ENCODE measurements at places on chromosomes 6 and 20.

GRCh38 chr20:61757678-61758563 lies 307.8 kb downstream of the TAF4 start:
- DNase-seq, result no peak

GRCh38 chr6:13708736-13709135 lies 2.9 kb downstream of the RANBP9 start:
- DNase-seq, result no peak

- DNase-seq, result no peak
These were observed 875.3 kb downstream of the EYS start for GRCh38 chr6:64831680-64832079.

DNA sequence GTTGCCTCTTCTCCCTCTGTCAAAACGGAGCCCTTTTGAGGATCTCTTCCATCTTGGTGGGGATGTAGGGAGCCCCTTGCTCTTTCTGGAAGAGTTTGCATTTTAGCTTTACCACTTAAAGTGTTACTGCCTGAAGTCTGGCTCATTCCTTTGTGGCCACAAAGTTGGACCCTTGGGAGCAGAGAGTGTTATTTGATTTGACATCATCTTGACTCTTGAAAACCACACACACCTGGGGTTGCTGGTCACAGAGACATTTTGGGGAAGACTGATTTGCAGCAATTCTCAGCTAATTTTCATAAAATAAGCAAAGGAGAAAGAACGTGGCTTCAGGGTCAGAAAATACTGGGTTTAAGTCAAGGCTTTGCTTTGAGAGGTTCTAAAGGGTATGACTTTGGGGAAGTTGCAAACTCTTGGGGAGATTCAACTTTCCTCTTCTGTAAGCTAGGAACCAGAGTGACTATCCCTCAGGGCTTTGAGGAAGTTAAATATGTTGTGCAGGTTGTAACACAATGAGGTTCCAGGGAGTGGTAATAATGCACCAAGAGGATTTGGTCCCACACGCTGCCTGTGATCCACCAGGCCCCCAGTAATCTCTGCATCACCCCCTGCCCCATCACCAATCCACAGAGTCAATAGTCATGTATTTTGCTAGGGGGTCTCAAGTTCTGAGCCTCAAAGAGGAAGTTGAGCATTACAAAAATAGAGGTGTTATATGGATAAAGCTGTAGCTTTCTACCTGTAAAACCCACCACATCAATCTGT lies 141.6 kb upstream of the SLC24A3 start:
- no peak for DNase-seq

GRCh38 chr6:94278146-94278545 lies 858.8 kb upstream of the EPHA7 start:
- DNase-seq, result no peak

GRCh38 chr6:85997206-85997605 lies 354.5 kb upstream of the SYNCRIP start:
- DNase-seq, result no peak

DNA sequence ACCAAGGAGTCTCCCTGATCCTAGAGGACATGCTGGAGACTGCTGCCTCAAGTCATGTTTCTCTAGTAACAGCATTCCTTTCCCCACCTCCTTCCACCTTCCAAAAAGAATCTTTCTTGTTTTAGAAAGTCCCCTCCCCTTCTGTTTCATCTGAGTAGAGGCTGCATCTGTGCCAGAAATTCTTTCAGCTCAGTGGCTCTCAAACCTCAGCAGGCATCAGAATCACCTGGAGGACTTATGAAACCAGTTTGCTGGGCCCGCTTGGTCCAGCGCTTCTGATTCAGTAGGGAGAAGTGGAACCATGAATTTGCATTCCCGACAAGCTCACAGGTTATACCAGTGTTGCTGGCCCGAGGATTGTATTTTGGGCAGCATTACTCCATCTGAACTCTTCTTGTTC lies 55.1 kb downstream of the TMEM200A start:
- no peak for DNase-seq

DNA sequence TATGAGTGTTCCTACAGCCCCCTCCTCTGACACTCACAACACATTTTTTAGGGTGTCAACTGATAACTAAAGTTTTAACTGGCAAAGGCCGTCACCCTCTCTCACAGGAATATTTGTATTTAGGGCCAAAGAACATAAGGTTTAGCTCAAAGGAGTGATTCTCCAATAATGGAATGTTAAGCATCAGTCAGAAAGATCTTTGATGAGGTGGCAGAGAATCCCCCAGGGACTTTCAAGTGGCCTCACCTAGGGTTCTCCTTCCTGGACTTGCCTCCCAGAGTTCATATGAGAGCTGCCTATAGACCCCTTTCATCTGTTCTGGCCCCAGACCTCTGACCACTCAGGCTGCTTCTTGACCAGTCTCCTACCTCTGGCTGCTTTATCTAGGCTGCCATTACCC lies 7.4 kb upstream of the SCUBE3 start:
- no peak for DNase-seq

- no peak for DNase-seq
These were observed 12.8 kb upstream of the ULBP3 start for GRCh38 chr6:150081702-150082101.

GRCh38 chr20:46205349-46205748 lies 87.2 kb downstream of the CD40 start:
- DNase-seq, result no peak

GRCh38 chr6:15935661-15936060 lies 193.2 kb upstream of the MYLIP start:
- DNase-seq, result no peak

- DNase-seq, result no peak
These were observed 25.9 kb upstream of the UST start for GRCh38 chr6:148720897-148721296.

DNA sequence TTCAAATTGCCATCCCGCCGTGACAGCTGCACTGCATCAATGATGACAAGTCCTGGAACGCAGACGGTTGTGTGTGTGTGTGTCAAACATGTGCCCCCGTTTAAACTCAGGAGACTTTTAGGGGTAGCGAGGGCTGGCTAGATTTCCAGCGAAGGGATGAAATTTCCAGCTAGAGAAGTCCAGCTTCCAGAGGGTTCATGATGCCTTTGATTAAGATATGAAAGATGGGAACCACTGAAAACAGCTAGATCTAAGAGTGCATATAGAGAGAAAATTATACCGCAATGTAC lies 644 bp downstream of the KIZ start:
- DNase-seq, result no peak

GRCh38 chr6:26388441-26388840 lies 5.5 kb downstream of the BTN2A2 start:
- no peak for DNase-seq

DNA sequence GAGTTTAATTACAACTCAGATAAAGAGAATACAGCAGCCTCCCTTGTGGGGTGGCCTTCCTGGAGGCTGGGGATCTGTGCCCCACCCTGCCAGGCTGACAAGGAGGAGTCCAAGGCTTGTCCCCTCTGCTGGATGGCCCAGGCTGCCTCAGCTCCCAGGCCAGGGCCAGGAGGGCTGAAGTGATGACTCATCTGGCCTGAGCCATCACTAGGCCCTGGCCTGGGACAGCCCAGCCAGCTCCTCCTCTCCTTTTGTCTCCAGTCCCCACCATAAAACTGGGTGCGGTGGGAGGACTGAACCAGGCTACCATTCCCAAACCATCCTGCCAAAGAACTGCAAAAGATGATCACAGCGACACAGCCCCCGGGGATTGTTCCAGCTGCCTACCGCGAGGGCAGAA lies 15.0 kb downstream of the GRM4 start:
- DNase-seq, result no peak

DNA sequence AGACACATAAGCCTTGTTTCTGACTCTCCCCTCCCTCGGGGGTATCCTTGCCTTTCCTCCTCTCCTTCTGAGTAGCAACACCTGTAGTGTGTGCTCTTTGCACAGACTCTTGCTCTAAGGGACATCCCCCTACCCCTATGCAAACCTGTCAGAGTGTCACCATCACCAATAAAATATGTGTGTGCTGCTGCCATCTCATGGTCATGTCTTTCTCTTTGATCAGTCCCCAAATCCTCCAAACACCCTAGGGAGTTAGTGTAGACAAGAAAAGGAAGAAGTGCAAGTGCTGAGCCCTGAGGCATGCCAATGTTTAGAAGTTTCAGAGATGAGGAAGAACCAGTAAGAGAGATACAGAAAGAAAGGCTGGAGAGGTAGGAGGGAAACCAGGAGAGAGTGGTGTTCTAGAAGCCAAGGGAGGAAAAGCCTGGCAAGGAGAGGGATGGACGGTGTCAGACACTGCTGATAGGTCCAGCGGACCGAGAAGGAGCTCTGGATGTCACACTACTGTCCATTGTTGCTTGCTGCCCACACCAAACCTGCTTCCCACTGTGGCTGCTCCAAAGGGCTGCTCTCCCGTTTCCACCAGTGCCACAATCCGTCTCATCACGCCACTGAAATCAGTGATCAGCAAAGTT lies 16.4 kb downstream of the TRMT6 start:
- DNase-seq, result no peak

DNA sequence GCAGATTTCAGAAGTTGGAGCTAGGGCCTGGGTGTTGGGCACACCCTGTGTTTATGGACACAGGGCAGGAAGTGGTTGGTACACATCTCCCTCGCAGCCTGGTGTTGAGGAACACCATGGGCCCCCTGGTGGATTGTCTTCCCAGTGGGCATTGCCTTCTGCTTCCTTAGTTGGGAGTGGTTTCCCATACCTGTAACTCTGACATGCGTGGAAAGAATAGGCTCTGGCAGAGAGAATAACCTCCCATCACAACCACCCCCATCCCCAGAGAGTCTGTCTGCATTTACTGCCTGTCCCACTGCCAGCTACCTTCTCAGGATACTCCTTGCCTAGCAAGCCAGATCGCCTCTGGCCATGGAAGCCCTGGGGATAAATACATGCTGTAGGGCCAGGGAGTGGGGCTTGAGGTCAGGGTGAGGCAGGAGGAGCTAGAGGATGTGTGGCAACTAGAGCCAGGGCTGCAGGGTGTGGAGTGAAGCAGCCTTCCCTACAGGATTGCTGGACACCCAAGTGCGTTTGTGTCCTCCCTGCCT lies 14.7 kb downstream of the LRRC73 start:
- no peak for DNase-seq

DNA sequence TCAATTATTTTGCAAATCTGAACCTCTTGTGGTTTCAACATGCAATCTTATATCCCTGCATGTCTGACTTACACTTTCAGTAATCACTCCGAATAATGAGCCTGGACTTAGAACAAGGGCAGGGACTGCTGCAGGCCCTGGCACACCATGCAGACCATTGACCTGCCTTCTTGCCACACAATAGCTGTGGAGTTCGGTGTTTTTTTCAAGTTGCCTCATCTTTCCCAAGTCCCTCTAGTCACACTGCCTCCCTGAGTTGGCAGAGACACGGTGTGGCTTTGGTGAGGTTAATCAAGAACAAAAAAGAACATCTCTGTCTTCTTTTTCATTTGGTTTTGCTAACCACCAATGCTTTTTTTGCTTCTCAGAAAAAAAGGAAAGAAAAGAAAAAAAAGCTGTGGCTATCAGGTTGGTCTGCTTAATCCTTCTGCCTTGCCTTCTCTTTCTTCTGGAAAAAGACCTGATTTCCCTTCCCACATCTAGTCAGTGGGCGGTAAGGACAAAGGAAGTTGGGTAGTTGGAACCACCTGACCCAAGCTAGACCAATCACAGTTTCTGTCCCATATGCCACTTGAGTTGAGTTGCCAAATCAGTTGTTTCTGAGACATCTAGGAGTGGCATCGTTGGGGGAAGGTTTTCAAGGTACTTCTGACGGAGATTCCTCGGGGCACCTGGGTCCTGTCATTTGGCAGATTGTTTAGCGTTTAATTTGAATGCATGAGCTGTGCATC lies 55.9 kb upstream of the TASP1 start:
- no peak for DNase-seq

DNA sequence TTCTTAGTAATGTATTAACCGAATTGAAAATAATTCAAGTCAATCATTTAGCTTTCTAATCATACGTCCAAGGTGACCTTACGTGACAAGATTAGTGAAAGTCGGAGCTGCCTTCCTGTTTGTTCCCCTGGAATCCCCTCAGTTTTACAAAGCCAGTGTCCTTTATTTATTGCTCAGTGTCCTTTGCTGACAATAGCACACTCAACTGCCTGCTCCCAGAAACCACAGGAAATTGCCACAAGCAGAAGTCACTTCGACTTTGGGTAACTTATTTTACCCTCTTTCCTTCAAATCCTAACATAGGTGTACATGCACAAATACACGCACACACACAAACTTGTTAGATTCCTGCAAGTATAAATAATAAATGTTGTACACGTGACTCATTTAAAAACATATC lies 1167.7 kb upstream of the ADGRB3 start:
- DNase-seq, result no peak

GRCh38 chr20:53159160-53159559 lies 187.0 kb downstream of the TSHZ2 start:
- no peak for DNase-seq

DNA sequence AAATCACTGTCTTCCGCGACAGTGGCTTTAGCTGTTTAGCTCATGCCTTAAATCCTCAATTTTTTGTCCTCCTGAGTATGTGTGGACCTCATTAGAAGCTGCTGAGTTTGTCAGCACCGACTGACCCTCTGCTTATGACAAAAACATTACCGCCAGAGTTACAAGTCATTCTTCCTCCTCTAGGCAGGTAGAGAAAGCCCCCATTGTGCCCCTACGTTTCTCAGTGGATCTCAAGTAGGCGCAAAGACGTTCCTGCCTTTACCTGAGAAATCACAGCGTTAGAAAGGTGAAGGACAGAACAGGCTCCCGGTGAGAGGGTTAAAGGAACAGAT lies 227.3 kb upstream of the PDE10A start:
- no peak for DNase-seq

- no peak for DNase-seq
These were observed 93.7 kb downstream of the CDS2 start for GRCh38 chr20:5220321-5221060.

DNA sequence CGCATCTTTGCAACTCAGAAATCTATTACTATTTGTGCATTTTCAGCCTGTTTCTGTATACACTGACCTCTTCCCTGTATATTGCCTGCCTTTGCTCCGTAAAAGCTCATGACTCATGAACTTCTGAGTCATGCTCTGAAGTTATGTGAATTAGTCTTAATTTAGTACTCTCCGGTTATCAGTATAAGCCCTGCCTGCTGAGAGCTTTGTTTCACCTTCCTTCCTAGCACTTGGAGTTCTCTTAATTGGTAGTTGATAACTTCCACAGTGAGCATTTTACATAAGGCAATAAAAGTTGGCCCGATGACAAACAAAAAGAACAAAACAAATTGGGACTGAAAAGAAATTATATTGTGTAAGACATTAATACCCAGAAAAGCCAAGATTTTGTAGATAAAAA lies 231.4 kb downstream of the GJA1 start:
- no peak for DNase-seq

DNA sequence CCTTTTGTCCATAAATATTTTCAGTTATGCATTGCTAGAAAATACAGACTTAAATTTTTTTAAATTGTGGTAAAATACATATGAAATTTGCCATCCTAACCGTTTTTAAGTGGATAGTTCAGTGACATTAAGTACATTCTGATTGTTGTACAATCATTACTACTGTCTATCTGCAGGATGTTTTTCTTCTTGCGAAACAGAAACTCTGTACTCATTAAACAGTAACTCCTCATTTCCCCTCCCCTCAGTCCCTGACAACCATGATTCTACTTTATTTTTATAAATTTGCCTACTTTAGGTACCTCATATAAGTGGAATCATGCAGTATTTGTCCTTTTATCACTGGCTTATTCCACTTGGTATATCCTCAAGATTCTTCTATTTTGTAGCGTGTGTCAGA lies 21.3 kb downstream of the TAF11 start:
- DNase-seq, result no peak
